ENCODE measurements at places on chromosomes 12 and 14.
A peak's percentile ranks its signal among the peaks of the same experiment; 100 is the strongest.

DNA sequence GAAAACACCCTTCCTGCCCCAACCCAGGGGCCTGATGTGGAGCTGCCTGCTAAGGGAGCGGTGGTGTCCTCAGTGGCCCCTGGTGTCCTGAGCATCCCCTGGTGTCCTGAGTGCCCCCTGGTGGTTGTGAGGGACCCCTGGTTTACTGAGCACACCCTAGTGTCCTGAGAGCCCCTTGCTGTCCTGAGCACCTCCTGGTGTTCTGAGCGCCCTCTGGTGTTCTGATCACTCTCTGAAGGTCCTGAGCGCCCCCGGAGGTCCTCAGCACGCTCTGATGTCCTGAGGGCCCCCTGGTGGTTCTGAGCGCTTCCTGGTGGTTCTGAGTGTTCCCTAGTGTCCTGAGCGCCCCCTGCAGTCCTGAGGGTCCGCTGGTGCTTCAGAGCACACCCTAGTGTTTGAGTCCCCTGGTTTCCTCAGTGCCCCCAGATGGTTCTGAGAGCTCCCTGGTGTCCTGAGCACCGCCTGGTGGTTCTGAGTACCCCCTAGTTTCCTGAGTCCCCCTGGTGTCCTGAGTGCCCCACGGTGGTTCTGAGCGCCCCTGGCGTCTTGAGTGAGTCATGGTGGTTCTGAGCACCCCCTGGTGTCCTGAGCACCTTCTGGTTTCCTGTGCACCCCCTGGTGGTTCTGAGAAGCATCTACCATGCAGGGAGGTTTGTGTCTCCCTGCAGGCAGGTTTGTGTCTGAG lies 1004.2 kb downstream of the TMEM121 start:
- DNase-seq = no peak

DNA sequence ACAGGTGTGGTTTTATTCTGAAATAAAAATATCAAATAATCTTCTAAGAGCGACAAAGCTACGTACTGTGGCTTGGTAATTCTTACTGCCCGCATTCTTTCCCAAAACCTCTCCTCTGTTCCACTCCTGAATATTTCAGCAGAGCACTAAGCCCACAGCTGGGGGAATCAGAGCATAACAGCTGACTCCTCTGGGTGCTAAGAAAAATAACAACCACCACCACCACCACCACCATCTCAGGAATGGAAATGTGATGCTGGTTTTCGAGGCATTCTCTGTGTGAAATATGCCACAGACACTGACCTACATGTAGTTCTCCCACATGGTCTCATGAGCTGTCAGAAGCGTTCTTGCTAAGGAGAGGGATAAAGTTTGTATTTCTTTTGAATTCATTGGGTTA lies 183.7 kb downstream of the BMP4 start:
- DNase-seq = no peak

DNA sequence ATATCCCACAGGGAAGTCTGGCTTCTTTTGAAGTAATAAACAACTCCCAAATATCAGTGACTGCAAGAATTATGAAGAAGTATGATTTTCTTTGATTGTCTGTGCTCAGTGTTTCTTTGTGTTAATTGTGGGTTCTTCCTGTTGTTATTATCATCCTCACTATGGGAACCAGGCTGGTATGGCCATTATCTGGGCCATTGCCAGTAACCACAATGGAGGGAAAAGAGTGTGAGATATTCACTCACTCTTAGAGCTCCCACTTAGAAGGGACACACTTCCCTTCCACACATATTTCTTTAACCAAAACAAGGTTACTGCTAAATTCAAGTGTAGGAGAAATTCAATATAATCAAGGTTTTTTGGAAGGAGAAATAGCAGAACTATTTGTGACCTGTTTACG lies 503.7 kb downstream of the SLC6A15 start:
- no peak for DNase-seq

GRCh38 chr12:125696054-125696453 lies 630.8 kb downstream of the AACS start:
- DNase-seq = no peak

- peak; percentile 48 for DNase-seq
These were observed 30.3 kb downstream of the FAIM2 start for GRCh38 chr12:49873361-49873934.

GRCh38 chr14:73221945-73222344 lies 15.4 kb upstream of the PAPLN start:
- DNase-seq = no peak

DNA sequence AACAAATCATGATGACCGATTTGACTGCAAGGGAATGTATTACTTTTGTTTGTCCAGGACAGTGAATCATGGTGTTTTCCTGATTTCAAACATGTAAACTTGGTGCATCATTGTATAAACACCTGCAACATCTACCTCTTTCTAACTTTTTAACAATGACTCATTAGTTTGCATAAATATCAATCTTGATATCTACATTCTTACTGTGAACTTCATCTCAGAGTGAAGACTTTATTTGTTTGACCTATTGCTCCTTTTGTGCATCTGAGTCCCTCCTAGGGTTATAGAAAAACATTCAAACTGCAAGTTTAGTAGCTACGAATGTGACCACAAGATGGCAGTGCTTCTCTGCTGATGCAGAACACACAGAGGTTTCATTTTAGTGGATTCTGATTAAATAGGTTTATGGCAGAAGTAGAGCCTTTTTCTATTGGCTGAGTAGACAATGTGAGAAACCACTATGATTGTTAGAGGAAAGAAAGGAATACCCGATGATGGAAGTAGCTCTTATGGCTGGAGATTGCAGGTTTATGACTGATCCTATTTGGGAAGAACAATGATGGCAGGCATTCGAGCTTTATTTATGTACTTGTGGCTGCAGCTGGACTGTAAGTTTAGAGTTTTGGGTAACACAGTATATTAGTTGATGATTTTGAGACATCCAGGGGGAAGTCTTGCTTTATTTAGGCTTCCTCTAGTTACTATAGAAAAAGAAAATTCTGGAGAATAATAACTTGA lies 244.2 kb upstream of the OR4E1 start:
- DNase-seq = peak; percentile 79

GRCh38 chr12:18261906-18262305 lies 588 bp downstream of the PIK3C2G start:
- DNase-seq = no peak

DNA sequence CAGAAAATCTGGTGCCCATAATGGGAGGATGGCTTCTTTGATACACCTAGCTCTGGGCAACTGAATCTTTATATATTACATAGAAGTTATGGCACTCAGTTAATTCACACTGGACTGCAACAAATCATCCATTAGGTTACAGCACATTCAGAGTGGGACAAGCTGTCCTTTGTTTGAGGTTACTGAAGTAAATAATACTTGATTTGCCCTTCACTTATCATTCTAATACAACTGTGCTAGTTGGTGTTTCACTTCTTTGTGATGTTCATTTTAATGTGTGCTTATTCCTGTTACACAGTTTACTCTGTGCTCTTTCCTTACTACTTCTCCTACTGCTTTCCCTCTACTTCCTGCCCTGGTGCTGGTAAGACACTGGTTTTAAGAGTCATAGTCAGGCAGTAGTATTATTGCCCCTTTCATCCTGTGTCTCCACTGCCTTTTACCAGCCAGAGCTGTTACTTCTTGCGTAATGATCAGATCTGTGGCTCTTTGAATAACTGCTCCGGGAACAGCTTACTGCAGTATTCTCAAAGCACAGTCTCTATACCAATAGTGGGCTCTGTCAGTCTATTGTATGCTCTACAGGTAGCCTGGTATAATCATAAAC lies 36.4 kb upstream of the GXYLT1 start:
- peak; percentile 10 for DNase-seq

- no peak for DNase-seq
These were observed 7.5 kb upstream of the NID2 start for GRCh38 chr14:52076334-52076733.

Data from hippocampal formation (tissue), 2 donors.